ENCODE measurements at places on chromosomes 2 and 18.
A peak's percentile ranks its signal among the peaks of the same experiment; 100 is the strongest.

DNA sequence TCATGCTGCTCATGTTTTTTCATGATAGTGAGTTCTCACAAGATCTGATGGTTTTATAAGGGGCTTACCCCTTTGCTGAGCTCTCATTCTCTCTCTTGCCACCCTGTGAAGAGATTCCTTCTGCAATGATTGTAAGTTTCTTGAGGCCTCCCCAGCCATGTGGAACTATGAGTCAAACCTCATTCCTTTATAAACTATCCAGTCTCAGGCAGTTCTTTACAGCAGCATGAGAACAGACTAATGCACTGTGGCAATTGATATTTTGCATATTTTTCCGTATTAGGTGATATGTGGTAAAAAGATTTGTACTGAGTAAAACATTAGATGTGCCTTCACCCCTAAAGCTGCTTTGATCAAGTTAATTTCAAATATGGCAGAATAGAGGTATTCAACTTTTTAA is 48.8 kb downstream of the RAB27B start:
- DNase-seq, result no peak

DNA sequence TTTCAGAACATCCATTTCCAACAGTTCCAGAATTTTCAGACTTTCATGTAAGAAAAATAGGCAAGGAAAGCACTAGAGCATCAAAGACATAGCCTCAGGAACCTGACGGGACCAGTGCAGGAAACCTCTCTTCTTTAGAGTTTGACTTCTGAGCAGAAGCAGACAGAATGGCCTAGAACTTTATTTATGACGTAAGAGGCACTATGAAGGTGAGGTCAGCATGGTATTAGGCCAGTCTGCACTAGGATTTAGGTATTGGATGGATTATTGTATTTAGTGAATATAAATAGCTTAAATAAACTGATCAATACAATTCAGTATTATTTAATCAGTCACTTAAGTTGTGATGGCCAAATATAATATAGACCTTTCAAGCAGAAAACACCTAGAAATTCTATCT is 117.6 kb downstream of the CYRIA start:
- no peak for DNase-seq

DNA sequence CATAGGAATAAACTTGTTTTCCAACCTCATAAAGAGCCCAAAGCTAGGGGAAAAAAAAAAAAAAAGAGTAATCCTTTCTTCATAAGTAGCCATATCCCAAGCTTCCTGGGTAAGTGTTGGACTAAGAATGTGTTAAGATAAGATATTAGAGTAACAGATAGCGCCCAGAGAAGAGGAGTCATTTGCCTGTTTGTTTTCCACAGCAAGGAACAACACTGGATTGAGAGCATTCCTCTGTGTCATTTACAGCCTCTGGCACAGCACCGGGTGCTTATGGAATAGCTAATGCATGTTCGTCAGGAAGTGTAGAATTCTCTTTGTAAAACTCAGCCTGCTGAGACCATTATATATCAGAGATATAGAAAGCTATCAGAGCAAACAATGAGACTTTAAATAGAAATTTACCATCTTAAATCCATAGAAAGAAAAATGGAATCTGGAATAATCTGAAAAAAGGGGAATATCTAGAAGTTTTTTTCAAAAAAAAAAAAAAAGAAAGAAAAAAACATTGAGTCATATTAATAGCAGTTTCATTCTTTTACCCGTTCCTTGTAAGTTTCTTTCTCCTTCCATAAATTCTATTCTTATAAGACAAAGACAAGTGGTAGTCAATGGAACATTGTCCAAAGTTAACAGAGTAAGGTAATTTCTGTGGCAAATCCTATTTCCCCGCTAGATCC is 37.6 kb downstream of the LRP2 start:
- no peak for DNase-seq

GRCh38 chr2:227368574-227368973 is 10.5 kb downstream of the TM4SF20 start:
- DNase-seq, result no peak

DNA sequence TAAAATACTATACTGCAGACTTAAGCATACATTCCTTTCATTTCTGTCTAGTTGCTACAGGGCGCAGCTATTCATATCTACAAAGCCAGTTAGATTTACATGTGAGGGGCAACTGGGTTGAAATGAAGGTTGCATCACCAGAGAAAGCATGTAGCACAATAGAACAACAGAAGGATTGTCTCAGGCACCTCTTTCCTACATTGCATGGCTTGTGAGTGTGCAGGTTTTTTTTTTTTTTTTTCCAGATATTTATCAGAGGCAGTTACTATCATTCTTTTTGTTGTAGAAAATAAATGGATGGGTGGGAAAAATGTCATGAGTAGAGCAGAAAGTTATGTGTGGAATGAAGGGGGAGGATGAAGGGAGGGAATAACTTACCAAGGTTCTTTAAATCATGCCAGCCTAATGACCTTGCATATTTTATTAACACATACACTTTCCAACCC is 86.8 kb downstream of the ERBB4 start:
- peak; percentile 7 for DNase-seq

DNA sequence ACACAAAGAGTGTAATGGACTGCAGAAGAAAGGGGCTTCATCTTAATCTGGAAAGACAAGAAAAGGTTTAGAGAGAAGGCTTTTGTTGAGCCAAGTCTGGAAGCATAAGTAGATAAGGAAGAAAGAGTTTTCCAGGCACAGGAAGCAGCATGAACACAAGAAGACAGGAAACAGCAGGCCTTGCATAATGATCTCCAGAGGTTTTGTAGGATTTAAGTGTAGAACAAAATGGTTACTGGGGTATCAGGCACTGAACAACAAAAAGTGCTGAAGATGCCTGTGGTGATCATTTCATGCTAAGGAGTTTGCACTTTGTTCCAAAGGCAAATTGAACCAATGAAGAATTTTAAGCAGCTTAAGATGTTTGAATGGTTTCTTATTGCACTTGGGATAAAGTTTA is 281.6 kb upstream of the TANK start:
- DNase-seq, result no peak
